ENCODE measurements at places on chromosomes 1 and 21.
A peak's percentile ranks its signal among the peaks of the same experiment; 100 is the strongest.

GRCh38 chr1:93695411-93696005 lies 13.9 kb upstream of the BCAR3 start:
- DNase-seq: no peak

- DNase-seq: no peak
These were observed 13.4 kb downstream of the CATSPER4 start for GRCh38 chr1:26203642-26204318.

GRCh38 chr1:110106013-110106941 lies 6.0 kb upstream of the UBL4B start:
- DNase-seq: peak; percentile 58

DNA sequence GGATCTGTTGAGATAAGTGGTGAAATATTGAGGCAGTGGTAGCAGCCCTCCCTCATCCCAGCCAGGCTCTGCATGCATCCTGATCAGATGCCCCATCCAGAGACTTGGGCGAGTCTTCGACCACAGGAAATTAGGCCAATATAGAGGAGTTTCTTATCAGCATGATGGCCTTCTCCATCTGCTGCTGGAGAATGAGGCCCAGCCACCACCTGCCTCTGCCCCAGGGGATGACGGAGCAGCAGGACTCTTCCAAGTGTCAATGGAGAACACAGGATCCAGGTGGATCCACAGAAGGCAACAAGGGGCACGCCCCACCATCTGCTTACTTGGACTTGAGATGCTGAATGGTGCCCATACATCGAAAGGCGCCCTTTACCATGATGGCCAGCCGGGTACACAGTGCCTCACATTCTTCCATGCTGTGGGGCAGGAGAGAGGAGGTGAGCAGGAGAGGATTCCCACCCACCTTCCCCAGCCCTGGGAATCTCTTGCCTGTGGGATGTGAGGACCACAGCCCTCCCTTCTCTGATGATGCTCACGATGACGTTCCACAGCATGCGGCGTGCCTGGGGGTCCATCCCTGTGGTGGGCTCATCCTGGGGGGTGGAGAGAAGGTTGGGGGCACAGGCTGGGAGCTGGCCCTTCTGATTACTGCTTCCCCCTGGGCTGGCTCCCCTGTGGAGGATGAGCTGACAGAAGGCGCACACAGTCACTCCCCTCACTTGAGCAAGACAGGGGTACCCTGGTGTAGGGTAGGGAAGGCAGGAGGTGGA lies 91.5 kb upstream of the GCLM start:
- no peak for DNase-seq

DNA sequence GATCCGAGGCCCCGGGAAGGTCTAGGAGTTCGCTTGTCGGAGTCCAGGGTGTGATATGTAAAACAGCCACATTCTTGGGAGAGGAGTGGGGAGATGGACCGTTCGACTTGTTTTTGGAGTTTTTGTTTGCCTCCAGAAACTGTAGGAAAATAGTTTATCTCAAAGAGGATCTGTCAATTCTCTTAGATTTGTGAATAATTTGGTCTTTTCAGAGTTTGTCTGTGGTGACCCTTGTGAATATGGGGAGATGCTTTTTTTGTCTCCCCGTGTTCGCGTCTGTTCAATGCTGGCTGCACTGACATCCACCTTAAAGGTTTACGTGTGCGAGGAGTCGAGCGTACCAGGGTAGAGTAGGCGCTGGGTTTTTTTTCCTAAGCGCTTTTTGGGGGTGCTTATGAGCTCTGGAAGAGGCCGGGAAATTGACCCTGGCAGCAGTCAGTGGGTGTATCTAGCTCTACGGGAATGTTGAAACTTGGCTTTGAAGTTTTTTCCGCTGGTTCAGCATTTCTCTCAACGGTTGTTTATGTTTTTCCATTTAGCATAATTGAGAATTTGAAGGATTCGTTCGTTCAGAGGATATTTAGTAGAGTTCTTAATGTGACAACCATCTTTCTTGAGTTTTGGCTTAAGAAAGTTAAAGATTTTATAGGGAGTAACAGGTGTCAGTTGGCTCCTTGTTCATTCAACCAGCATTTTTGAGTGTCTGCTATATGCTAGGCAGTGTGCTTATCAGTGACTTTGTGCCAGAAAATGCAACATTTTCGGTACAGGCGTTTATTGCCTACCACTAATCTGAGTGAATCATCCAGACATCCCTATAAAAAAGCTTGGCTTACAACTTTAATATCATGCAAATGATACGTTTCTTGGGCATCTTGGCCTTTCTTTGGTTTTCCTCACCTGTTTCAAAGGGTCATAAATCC lies 1.2 kb downstream of the SZRD1 start:
- no peak for DNase-seq

DNA sequence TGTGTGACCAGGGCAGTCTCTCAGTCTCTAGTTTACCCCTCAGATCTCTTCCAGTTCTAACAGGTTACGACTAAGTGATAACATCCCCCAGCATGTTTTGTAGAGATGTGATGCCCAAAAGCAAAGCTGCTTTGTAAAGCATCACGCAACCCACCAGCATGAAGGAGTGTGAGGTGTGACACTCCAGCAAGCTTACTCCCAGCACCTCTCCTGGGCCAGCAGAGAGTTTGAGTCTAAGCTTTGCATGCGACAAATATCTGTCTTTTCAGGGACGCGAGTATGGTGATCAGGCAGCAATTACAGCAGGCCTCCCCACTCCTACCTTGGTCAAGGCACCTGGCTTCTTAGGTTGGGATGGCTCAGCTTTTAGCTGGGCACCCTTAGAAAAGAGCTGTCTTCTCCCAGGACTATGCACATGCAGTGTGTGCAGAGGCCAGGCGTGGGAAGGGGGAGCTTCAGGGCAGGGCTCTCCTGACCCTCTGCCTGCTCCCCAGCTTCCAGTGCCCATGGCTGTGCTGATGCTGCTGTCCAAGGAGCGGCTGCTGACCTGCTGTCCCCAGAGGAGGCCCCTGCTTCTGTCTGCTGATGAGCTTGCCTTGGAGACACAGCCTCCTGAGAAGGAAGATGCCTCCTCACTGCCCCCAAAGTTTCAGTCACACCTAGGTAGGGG lies 48.2 kb downstream of the ELK4 start:
- peak; percentile 4 for DNase-seq

GRCh38 chr1:59408608-59409240 lies 111.8 kb downstream of the FGGY start:
- DNase-seq: no peak

GRCh38 chr1:240947438-240948224 lies 335.7 kb upstream of the GREM2 start:
- no peak for DNase-seq

GRCh38 chr1:43760745-43761317 lies 53.5 kb downstream of the ST3GAL3 start:
- no peak for DNase-seq

DNA sequence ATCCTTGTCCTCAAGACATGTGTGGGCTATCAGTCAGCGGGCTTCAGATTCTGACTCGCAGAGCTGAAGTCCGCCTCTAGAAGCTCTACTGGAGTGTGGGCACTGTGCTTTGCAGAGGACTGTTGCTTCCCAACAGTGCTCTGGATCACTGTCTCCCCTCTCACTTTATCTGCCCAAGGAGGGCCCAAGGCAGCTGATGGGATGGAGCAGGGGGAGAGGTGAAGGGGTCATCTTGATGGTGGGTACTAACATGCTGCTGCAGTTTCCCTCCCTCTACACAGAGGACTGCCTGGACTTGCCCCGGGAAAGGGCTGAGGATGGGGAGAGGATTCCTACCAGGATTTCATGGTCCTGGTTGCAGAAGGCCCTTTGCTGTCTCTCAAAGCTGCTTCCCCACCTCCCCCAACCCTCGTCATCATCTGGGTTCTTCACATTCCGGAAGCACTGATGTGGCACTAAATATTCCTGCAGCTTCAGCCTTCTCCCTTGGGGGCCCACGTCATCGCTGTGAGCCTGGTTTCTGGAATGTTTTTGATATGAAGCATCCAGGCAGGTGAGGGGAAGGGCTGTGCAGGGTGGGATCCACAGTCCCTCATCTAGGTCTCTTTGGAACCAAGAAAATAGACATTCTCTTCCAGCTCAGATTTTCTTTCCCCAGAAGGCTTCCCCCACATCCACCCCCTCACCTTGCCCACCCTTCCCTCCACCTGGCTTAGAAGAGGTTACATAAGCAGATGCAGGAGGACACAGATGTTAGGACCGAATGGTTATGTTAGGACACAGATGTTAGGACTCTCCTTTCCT lies 23.2 kb downstream of the NUAK2 start:
- DNase-seq: no peak

- no peak for DNase-seq
These were observed 65.8 kb downstream of the ATP5PO start for GRCh38 chr21:33849834-33850233.

GRCh38 chr1:59675936-59676335 lies 138.8 kb upstream of the HOOK1 start:
- no peak for DNase-seq

GRCh38 chr1:161189036-161189435 lies 9.8 kb downstream of the ADAMTS4 start:
- no peak for DNase-seq

- no peak for DNase-seq
These were observed 50.6 kb upstream of the HP1BP3 start for GRCh38 chr1:20837554-20838192.

GRCh38 chr1:43651902-43652301 lies 2.0 kb downstream of the KDM4A start:
- no peak for DNase-seq

DNA sequence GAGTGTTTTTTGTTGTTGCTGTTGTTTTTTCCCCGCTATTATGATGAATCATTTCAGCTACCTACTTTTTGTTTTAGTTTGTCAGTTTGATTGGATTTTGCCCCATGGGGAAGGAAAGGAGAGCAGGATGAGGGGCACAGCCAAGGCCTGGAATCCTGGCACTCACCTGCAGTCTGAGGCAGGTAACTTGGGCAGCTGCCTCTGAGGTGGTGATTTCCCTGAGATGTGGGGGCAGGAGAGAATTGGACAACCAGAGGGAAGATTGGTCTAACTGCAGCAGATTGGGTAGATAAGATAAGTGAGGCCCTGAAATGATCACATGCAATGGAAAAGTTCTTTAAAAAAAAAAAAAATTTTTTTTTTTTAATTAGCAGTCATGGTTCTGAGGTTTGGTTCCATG lies 1.5 kb upstream of the LAX1 start:
- no peak for DNase-seq

GRCh38 chr1:111204983-111205713 lies 4.7 kb upstream of the DENND2D start:
- DNase-seq: no peak

- DNase-seq: no peak
These were observed 16.7 kb upstream of the COL6A2 start for GRCh38 chr21:46081022-46081861.

DNA sequence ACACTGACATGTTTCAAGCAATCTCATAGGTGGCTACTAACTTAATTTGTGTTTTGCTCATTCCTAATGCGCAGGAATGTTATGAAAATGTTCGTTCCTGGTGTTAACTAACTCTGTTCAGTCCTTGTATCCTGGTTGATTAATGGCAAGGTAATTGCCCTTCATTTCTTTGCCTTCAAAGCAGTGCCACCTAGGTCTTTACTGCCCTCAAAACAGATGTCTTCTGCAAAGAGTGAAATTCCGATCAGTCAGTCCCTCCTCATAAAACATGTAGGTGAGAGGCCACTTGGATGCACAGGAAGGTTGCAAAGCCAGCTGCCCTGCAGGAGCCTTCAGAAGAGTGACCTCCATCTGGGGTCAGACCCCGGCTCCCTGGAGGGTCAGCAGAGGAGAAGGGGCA lies 179.4 kb downstream of the KIF26B start:
- no peak for DNase-seq

DNA sequence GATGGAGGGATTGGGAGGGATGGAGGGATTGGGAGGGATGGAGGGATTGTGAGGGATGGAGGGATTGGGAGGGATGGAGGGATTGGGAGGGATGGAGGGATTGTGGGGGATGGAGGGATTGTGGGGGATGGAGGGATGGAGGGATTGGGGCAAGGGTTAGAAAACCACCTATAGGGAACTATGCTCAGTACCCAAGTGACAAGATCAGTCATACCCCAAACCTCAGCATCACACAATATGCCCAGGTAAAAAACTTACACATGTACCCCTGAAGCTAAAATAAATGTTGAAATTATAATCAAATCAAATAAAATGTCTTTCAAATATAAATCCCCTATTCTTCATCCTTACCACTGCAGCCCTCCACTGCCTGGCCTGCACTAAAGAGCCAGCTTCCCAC lies 72.8 kb upstream of the HNRNPU start:
- no peak for DNase-seq

DNA sequence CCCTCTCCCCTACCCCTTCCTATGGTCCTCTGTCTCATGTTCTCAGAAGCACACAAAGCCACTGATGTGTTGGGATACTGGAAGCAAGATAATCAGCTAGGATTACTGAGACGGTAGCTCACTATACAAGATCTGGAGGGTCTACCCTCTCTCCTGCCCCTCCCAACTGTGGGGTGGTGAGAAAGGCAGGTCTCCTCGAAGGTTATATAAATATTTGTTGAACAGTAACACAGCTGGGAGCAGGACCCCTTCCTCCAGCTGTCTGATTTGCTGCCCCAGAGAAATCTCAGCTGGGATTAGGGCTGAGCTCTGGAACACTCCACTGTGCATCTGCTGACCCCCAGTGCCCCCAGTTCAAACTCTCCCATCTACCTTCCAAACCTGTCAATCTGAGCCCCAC lies 94.2 kb upstream of the IPO9 start:
- no peak for DNase-seq

GRCh38 chr1:231162297-231162969 lies 575 bp downstream of the TRIM67 start:
- DNase-seq: no peak

GRCh38 chr1:159786966-159787365 lies 6.2 kb downstream of the DUSP23 start:
- no peak for DNase-seq

DNA sequence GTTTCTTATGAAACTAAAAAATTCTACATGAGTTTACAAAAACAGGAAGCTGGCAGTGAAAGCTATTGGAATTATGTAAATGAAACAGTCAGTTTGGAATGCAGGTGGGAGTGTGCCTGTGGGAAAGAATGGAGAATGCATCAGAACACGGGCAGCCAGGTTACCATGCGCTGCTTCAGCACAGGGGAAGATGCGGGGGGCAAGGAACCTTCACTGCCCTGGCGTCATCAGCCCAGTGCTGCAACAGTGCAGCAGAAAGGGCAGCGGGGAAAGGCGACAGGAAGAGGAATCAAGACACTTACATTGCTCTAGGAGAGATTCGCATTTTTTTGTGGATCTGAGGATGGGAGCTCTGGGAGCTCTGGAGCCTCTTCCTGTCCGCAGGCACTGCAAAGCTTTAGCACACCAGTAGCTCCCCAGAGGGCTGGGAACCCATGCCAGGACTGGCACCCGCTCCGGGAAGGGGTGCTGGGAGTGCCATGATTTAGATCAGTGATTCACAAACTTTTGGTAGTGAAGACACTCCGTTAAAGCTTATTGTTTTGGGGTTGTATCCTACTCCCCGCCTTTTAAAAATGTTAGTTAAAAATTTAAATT lies 64.1 kb upstream of the WDR26 start:
- DNase-seq: no peak
